ENCODE measurements at places on chromosomes 11 and 22. TPM values are rescaled to one million over a fixed set of nuclear protein-coding genes. Genes with fewer than 3 reads are reported as not detected.

DNA sequence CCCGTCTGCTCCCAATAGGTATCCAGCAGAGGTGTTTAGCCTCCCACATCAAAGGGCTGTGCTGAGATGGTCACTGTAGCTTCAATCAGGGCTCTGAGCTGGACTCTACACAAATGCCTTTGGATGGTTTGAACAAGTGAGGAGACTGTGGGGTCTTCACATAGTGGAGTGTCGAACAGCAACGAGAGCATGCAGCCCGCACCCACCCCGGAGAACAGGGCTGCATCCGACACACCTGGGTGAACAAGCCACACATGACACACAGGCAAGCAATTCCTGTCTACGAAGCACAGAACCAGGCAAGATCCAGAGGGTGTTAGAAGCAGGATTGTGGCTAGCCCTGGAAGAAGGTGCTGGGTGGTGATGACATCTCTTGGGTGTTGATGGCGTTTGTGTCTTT lies 58.0 kb upstream of the FGF3 start:
- no peaks in the 10 kb centered on the region for H3K27me3 ChIP-seq
- no peaks in the 10 kb centered on the region for H3K4me1 ChIP-seq
- no peak overlapping the region for H3K27ac ChIP-seq
- no peaks in the 10 kb centered on the region for H3K36me3 ChIP-seq
- no peak overlapping the region for H3K4me3 ChIP-seq

MAJIN gene
- 0.46 TPM for total RNA-seq

NDUFC2 gene
- 116 TPM for total RNA-seq

DNA sequence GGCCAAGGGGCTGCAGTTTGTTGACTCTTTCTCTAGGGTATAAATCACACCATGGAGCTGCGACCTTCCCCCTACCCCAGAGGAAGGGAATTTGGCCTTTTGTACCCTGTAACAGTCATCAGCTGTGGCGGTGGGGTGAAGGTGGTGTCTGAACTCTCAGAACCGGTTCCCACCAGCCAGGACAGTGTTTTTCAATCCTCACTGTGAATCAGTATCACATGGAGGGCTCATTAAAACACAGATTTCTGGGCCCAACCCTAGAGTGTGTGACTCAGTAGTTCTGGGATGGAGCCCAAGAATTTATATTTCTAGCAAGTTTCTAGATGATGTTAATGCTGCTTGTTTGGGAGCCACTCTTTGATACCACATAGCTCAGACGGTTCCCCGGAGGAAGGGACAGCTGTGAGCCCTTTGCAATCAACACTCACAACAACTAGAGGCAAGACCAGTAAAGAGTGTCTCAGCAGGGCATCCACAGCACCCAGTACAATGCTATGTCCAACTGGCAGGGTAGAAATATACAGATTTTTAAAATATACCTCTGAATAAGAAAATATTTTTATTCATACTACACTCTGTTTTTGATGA lies 43.9 kb upstream of the FAT3 start:
- H3K4me1 ChIP-seq = no peaks in the 10 kb centered on the region
- no peak for DNase-seq
- H3K36me3 ChIP-seq = no peaks in the 10 kb centered on the region
- H3K27me3 ChIP-seq = no peaks in the 10 kb centered on the region
- H3K4me3 ChIP-seq = no peak overlapping the region
- H3K27ac ChIP-seq = no peak overlapping the region

VSTM5 gene
- 0.31 TPM for total RNA-seq
